Fibroblast of skin of left quadriceps (primary cell): ENCODE measurements at places on chromosomes 12 and 14.

DNA sequence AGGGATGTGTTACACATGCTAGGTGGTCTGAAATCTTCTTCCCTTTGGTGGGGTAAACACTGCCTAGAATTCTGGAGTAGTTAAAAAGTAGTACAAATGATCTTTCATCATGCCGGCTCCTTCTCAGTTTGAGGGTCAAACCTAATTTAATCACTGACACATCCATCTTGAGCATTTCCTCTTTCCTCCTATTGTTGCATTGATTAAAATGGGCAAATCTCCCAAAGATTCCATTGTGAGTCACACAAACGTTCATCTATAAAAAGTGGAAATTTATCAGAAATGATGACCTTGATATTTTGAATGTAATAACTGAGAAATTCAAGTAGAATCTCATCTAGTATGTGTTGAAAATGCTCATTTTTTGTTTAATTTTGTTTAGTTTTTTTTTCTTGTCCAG lies 996.0 kb downstream of the NRXN3 start:
- DNase-seq = no peak

DNA sequence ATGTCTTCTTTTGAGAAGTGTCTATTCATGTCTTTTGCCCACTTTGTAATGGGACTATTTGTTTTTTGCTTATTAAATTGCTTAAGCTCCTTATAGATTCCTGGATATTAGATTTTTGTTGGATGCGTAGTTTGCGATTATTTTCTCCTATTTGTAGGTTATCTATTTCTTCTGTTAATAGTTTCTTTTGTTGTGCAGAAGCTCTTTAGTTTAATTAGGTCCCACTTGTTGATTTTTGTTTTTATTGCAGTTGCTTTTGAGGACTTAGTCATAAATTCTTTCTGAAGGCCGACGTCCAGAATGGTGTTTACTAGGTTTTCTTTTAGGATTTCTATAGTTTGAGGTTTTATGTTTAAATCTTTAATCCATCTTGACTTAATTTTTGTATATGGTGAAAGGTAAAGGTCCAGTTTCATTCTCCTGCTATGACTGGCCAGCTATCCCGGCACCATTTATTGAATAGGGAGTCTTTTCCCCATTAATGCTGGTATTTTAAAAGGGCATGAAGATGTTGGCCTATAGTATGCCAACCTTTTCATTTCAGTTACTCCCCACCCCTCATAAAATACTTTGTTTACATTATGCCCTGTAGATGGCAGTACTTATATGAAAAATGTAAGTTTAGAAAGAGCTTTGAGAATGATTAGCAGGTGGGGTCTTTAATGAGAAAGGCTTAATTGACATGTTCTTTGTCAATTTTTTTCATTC lies 62.9 kb upstream of the PSMA6 start:
- DNase-seq = peak; percentile 6

GRCh38 chr12:79691511-79692248 lies 916 bp upstream of the PAWR start:
- no peak for DNase-seq

DNA sequence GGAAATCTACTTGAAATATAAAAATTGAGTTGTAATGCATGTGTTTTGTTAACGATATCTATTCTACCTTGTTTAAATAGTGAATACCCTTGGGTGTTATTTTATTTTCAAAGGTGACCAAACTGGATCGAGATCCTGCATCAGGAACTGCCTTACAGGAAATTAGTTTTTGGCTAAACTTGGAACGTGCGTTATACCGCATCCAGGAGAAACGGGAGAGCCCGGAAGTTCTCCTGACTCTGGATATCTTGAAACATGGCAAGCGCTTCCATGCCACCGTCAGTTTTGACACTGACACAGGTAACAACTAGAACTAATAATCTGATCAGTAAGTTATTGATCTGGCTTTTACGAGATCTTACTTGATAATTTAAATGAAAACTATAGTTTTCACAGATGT lies 15.9 kb downstream of the DYNC1H1 start:
- no peak for DNase-seq

- peak; percentile 38 for DNase-seq
Observed at GRCh38 chr12:117212563-117213190, 22.4 kb upstream of the FBXO21 start.

GRCh38 chr14:64646103-64646502 lies 58.1 kb upstream of the PLEKHG3 start:
- peak; percentile 77 for DNase-seq

- no peak for DNase-seq
Observed at GRCh38 chr14:33570694-33571310, 380.1 kb downstream of the EGLN3 start.

GRCh38 chr14:98168211-98168985 lies 1103.6 kb downstream of the BCL11B start:
- no peak for DNase-seq

DNA sequence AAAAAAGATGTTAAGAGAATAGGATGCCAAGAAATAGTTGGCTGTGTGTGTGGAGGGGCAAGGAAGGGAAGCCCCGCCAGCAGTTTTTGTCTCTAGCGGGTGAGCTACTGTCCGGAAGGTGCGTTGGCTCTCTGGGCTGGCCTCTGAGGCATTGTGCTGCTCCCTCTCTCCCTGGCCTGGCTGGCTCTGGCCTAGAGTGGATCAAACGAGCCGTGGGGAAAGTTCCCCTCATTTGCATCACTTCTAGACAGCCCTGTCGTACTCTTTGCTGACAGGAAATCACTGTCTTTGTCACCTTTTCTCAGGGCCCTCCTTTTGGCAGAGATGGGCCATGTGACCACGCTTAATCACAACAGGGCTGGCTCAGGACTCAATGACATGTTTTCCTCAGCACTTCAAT lies 236.1 kb upstream of the NPAS3 start:
- no peak for DNase-seq

DNA sequence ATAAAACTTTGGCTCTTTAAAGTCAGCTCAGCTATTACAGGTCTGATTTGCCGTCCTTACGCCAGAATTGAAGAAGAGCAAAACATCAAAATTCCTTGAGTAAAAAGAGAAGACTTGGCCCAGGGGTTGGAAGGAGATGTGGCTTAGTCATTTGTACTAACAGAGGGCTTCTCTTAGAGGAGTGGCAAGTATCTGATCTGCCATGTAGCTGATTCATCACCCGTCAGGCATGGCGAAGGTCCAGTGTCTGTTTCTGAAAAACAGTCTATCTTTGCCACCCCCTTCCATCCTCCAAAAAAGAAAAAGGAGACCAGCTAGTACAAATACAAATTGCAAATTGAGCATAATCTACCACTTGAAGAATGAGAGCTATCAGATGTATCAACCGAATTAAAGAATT lies 91.9 kb downstream of the RAD52 start:
- DNase-seq = no peak

GRCh38 chr12:14959126-14959440 lies 2.3 kb downstream of the ARHGDIB start:
- DNase-seq = no peak

GRCh38 chr14:101889366-101889765 lies 75.0 kb upstream of the DYNC1H1 start:
- no peak for DNase-seq

GRCh38 chr12:4074129-4074528 lies 199.4 kb upstream of the CCND2 start:
- no peak for DNase-seq

GRCh38 chr12:78118036-78118435 lies 287.3 kb downstream of the NAV3 start:
- no peak for DNase-seq

DNA sequence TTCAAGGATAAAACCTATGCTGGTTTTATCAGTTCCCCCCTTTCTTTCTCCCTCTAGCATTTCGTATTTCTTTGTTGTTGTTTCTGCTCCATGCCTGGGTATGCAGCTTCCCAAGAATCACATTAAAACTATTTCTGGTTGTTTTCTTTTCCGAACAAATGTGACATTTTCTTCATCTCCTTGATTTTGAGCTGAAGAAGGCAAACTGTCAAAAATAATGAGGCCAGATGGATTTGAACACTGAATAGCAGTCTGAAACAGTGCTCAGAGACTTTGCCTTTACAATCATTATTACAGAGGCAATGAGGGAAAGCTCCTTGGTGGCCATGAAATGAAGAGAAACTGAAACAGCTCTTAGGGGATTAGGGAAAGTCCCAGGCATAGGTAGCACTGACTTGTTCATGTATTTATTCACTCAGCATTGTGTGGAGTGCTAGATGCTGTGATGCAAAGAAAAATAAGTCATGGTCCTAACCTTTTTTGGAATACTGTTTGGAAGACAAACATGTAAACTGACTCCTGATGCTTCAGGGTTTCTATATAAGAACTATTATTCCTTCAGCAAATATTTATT lies 319.5 kb downstream of the FUT8 start:
- DNase-seq = no peak

- peak; percentile 56 for DNase-seq
Observed at GRCh38 chr14:50677527-50678063, 9.5 kb upstream of the SAV1 start.

DNA sequence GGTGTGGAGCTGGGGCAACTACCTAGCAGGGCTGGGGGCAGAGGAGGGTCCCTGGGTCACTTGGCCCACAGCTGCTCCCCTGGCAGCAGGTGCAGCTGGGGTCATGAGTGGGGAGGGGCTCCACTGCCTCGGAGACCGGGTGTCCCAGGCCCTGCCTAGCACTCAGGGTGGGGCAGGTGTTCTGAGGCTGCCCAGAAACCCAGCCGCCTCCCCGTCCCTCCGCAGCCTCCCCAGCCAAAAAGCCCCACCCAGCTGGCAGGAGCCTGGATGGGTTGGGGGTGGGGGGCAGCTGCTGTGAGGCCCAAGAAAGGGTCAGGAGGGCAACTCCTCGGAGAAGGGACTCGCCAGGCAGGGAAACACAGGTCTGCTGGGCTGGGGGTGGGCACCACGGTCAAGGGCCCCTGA lies 11.2 kb downstream of the AHNAK2 start:
- DNase-seq = no peak

DNA sequence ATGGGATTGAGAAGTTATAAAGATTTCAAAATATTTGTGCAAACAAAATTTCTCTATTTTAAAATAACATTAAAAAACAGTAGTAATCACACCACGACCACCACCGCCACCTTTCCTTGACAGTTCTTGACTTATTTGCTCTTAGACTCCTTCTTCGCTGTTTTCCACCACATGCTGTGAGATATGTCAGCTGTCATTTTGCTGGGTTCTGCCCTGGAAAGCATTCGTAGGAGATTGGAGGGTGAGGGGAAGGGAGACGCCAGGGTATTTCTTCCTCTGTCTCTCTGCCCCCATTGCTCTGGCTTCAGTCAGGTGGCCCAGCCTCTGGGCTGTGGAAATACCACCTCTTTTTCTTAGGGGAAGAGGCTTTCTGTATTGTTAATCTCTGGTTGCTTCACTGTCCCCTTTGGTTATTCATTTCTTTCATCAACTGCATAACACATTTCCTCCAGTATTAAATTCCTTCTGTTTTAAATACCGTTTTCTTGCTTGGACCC lies 186.2 kb downstream of the NEDD1 start:
- no peak for DNase-seq

GRCh38 chr14:60565211-60565610 lies 56.3 kb downstream of the SIX6 start:
- DNase-seq = peak; percentile 65

DNA sequence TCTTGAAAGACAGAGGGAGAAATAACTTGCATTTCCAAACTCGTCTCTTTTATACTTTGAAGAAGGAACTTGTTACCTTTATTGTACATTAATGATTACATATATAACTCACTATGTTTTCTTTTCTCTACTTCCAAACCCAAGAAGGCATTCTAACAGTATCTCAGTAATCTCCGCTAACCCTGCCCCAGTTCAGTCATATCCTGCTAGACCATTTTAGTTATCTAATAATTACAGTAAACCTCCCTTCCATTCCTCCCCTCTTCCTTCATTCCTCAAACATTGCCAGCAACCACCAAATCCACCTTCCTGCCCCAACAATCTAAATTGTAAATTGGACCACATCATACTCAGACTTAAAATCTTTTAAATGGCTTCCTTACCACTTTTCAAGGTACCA lies 30.6 kb downstream of the STK38L start:
- no peak for DNase-seq

GRCh38 chr12:69662764-69663163 lies 36.3 kb downstream of the BEST3 start:
- DNase-seq = no peak

DNA sequence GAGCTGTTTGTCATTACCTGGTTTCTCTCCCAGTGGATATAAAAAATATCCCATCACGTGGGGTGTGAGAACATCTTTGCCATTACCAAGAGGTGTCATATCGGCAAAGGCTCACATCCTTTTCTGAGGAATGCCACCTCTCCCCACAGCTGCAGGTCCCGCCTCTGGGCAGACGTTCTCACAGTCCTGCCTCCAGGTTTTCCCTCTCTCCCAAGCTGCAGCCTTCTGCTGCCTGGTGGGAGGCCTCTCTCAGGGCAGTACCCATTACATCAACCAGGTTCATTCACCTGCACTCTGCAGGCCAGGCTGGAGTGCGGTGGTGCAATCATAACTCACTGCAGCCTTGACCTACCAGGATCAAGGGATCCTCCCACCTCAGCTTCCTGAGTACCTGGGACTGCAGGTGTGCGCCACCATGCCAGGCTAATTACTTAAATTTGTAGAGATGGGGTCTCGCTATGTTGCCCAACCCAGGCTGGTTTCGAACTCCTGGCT lies 15.0 kb upstream of the TMEM119 start:
- no peak for DNase-seq

GRCh38 chr14:33561488-33562175 lies 389.2 kb downstream of the EGLN3 start:
- DNase-seq = no peak

DNA sequence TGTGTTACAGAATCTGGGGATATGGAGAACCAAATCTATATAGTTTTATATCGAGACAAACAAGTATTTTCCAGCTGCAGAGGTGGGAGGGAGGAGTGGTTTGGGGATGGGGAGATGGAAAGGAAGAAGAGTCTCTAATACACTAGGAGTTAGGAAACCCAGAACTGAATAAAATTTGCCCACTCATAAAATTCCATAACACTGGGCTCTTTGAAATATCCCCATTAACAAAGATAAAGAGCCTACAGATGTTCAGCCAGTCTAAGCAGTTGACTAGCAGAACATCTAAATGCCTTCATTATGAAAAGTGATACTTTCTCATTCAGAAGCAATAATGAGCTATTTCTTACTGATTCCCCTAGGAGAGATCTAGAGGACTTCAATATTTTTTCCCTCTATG lies 151.7 kb upstream of the GZMB start:
- DNase-seq = no peak

DNA sequence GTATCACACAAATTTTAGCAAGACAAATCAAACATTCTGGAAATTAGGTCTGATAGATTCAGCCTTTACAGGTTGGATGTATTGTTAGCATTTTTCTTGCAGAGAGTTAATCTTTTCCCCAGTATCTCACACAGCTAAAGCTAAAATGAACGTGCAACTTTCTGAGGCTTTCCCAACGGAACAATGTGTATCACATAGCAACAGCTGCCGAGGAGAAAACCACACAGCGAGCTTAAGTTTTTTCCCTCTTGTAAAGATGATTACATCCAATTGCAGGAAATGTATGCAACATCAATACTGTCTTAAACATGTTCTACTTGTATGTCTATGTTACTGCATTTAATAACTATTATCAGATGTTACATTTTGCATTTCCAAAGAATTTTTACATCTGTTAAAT lies 182.2 kb downstream of the CCDC59 start:
- DNase-seq = no peak

- DNase-seq = peak; percentile 75
Observed at GRCh38 chr14:83294941-83295340, 1761.3 kb upstream of the SEL1L start.
